Panc1 (cell line): ENCODE measurements at places on chromosomes 11 and 22.

DNA sequence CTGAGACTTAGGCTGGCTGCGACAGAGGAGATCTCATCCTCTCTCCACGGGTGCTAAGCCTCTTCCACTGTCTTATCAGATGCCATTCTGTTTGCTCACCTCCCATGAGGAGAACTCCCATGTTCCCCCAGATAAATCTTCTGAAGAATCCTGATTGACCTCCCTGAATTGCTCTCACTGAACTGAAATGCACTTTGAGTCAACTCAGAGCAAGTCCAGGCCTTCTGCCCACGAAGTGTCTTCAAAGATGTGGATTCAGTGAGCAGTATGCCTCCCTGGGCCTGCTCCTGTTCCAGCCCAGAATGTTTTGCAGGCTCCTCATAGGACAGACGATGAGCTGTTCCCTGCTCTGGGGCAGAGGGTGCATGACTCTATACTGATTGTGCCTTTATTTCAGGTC, 17.4 kb downstream of the TUB start:
- DNase-seq, result no peak

GRCh38 chr11:71423181-71423790, 24.9 kb downstream of the DHCR7 start:
- no peak for DNase-seq

DNA sequence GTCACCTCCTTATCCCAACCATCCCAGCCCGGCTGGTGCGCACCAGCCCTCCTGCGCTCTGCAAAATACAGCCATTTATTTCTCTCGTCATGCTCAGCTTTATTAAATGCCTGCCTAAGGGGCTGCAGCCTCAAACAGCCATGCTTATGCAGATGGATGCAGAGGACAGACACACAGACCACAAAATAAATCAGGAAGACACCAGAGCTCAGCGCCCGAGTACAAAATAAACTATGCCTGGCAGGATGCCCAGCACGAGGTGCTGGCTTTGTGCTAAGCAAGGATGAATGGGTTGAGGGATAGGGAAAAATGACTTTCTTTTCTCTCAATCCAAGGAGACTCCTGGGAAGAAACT, 70.5 kb downstream of the RPUSD4 start:
- no peak for DNase-seq

DNA sequence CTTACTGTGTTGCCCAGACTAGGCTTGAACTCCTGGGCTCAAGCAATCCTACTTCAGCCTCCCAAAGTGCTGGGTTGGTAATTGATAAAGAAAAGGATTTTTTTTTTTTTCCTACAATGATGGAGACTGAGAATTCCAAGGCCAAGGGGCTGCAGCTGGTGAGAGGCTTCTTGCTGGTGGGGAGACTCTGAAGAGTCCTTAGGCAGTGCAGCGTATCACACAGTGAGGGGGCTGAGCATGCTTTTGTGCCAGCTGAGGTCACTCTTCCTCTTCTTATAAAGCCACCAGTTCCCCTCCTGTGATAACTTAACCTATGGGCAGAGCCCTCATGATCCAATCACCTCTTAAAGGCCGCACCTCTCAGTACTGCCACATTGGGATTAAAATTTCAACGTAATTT, 28.2 kb upstream of the CCDC81 start:
- no peak for DNase-seq

- DNase-seq, result no peak
Measured at GRCh38 chr11:124475265-124475664, 29.8 kb upstream of the OR8B8 start.

GRCh38 chr11:110126936-110127335, 33.7 kb downstream of the ZC3H12C start:
- DNase-seq, result no peak

DNA sequence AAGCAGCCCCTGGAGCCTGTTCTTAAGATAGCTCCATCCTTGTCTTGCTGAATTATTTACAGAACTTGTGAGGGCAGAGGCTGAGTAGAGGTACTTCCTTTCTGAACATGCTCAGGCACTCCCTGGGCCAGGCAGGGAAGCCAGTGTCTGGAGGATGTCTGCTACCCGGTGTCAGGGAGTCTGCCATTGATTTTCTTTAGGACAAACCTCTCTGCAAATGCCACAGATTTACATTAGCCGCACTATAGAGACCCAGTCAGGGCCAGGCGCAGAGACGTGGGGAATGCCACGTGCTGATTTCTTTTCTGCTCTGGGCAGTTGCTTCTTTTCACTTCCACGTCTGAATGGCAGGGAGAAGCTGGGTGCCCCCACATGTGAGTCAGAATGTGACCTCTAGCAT, 585.5 kb downstream of the NTM start:
- no peak for DNase-seq

- no peak for DNase-seq
Measured at GRCh38 chr11:23138761-23139160, 278.5 kb upstream of the CCDC179 start.

GRCh38 chr11:129695571-129696308, 119.9 kb upstream of the TMEM45B start:
- DNase-seq, result peak; percentile 18

- no peak for DNase-seq
Measured at GRCh38 chr11:121417055-121417551, 35.0 kb upstream of the SORL1 start.

DNA sequence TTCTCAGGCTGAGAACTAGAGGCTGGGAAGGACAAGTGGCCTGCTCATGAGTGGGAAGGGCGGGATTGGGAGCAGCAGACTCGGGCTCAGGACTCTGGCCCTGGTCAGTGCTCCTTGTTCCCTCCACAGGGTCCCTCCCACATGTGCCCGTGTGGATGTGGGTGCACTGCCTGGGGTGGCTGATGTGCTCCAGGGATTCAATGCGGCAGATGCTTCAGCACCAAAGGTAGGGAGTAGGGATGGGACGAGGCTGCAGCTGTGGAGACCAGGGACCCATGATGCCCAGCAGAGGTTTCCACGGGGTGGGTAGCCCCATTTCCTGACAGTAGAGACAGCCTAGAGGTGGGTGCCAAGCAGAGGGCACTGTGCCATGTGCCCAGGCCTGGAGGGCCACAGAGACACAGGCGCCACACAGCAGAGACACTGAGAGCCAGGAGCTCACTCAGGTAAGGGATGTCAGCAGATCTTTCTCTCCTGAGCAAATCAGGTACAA, 89.5 kb downstream of the GGTLC2 start:
- DNase-seq, result no peak

- no peak for DNase-seq
Measured at GRCh38 chr11:74390697-74391096, 7.5 kb downstream of the PGM2L1 start.

DNA sequence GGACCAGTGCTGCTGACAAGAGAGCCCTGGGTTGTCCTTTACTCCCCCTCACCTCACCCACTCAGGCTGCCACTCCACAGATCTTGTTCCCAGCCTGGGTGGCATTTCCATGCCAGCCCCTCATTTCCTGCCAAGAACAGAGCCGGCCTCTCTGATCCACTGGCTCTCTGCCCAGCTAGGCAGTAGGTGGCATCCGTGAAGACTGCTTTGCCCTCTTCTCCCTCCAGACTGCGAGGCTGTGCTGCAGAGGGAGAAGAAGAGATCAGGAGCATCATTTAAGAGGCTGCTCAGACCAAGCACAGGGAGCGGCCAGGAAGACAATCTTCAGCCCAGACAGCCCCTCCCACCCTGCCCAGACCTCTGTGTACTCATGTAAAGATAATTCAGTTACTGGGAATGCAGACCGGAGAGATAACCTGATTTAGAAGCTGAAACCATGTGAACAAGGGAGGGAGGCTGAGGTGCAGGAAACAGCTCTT, 126.9 kb upstream of the NCAM1 start:
- no peak for DNase-seq

DNA sequence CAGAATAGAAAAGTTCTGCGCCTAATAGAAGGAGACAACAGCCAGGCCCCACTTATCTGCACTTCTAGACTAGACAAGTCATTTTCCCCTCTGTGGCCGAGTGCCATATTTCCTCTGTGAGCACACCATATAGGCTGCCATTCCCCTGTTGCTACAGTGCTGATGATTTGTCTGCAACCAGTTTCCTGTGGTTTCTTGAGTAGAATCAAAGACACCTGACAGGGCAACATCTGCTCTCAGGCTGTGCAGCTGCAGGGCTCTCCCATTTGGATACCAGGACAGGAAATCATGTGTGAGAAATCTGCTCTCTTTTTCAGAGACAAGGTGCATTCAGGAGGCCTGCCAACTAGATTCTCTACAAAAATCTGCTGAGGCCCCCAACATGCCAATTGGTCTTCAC, 879.3 kb downstream of the DLG2 start:
- no peak for DNase-seq

- DNase-seq, result no peak
Measured at GRCh38 chr11:133842053-133842452, 3.3 kb downstream of the SPATA19 start.

GRCh38 chr22:27543460-27543859, 258.1 kb downstream of the MN1 start:
- no peak for DNase-seq

DNA sequence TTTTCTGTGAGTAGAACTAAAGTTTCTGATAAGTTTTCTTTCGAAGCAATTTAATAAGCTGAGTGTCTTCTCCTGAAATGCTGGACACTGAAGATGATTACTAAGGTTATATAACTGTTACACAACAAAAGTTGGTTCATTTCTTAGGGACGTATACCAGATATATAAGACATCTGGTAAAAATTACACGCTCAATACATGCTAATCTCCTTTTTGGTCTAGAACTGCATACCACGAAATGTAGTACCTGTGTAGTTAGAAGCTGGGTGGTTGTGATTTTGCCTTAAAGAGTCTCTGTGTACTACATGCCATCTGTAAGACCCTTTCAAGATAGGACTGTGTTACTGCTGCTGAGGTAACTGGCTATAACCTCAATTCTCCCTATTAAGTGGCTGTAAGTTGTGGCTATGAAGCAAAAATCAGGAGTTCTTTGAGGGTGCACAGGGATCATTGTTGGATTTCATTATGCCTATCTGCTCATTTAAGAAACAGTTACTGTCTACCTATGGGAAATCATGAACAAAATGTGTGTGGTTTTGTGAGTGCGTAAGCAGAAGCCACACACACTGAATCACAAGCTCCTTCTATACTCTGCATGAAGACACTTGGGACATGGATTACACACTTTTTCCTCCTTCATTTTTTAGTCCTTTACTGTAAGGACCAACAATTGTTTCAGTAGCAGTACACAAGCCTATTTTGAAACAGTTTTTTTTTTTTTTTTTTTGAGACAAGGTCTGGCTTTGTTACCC, 195.9 kb downstream of the SWAP70 start:
- no peak for DNase-seq

DNA sequence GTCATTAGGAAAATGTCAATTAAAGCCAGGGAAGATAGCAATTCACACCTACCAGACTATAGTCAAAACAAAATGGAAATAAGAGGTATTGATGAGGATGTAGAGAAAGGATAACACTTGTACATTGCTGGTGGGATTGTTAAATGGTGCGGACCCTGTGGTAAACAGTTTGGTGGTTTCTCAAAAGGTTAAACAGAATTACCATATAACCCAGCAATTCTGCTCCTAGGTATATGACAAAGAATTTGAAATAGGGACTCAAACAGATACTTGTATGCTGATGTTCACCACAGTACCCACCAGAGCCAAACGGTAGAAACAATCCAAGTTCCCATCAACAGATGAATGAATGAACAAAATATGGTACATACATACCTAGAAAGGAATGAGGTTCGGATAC, 33.0 kb upstream of the TOP3B start:
- no peak for DNase-seq

- no peak for DNase-seq
Measured at GRCh38 chr22:17639247-17639741, 737 bp downstream of the BCL2L13 start.

GRCh38 chr11:2380807-2381350, 3.8 kb downstream of the CD81 start:
- no peak for DNase-seq

DNA sequence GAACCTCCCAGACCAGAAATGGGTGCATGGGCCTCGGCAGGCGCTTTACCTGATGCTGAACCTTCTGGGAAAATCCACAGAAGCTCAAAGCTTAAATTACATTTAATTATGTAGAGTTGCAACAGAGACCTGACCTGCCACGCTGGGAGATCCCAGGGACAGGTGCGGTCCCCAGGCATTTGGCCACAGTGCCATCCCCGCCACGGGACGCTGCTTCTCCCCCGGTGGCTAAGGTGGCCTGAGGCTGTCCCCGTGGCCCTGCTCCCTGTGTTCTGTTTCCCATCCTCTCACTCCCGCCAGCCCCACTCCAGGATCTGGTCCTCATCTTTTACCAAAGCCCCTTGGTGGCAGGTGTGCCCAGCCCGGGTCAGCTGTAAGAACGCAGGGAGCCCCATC, 39.6 kb downstream of the GRAMD4 start:
- DNase-seq, result no peak

DNA sequence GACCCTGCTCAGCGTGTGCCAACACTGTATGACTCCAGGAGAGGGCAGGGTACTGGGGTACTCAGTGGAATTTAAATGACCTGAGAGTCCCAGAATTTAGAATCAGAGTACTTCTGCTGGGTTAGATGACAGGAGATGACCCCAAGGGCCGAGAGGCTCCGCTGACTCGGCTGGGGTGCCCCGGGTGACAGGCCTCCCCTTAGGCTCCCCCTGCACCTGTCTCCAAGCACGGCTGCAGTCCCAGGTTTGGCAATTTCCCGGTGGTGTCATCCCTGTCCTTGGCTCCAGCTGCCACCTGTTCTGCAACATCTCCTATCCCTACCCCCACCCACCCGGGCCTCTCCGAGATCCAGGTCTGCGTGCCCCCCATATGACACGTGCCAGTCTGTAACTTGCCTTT, 1.3 kb downstream of the ACTN3 start:
- no peak for DNase-seq

GRCh38 chr11:106958517-106959248, 59.6 kb downstream of the GUCY1A2 start:
- no peak for DNase-seq

GRCh38 chr11:12060385-12060985, 49.9 kb upstream of the MICAL2 start:
- no peak for DNase-seq

GRCh38 chr11:128670631-128671030, 23.2 kb upstream of the FLI1 start:
- DNase-seq, result no peak

GRCh38 chr11:94272738-94273313, 31.6 kb upstream of the IZUMO1R start:
- no peak for DNase-seq

- no peak for DNase-seq
Measured at GRCh38 chr11:26137651-26138050, 194.3 kb upstream of the ANO3 start.

- DNase-seq, result no peak
Measured at GRCh38 chr11:86800076-86800959, at the start of gene PRSS23. TSS of gene PRSS23 (plus strand) at chr11:86800542. CDS start at chr11:86807644, 7,102 bp downstream.

- no peak for DNase-seq
Measured at GRCh38 chr11:6576471-6577373, 26.7 kb downstream of the RRP8 start.

- DNase-seq, result no peak
Measured at GRCh38 chr11:28760676-28761390, 652.6 kb downstream of the METTL15 start.

- no peak for DNase-seq
Measured at GRCh38 chr11:26018336-26018735, 313.6 kb upstream of the ANO3 start.

DNA sequence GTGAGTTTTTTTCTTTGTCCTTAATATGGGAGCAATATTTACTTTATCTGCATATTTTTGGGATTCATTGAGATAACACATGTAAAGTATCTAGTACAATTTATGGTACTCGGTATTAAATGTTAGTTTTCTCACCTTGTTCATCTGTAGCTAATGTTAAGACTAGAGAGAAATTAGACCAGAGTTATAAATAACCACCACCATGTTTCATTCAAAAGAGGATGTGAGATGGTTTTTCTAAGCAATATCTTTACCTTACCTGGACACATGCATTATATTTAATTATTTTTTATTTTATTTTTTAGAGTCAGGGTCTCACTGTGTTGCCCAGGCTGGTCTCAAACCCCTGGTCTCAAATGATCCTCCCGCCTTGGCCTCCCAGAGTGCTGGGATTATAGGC, 18.4 kb downstream of the ARHGAP42 start:
- DNase-seq, result no peak
